ENCODE measurements at places on chromosomes 11 and 22. TPM values are rescaled to one million over a fixed set of nuclear protein-coding genes. Genes with fewer than 3 reads are reported as not detected.

Gene C11orf42
- total RNA-seq: not detected

Gene SGSM1
- total RNA-seq: not detected

Gene CPT1B
- total RNA-seq: 80.9 TPM

Gene SPTBN2
- total RNA-seq: not detected

Gene SEC14L3
- total RNA-seq: not detected

Gene TTC28
- 0.18 TPM for total RNA-seq

Gene NCAPD3
- total RNA-seq: 125 TPM

Gene BTBD10
- 26.2 TPM for total RNA-seq

Gene IFITM5
- not detected for total RNA-seq

All from activated CD8-positive, alpha-beta T cell treated with anti-CD3 and anti-CD28 coated beads, Interleukin-2, amount 10 ng/mL, durations not matched to agents 7 days and 5 days (primary cell).